RPMI8226 (cell line): ENCODE measurements at places on chromosomes 4 and X.

- no peak for DNase-seq
Measured at GRCh38 chr4:75251547-75251946, 262.7 kb downstream of the RCHY1 start.

DNA sequence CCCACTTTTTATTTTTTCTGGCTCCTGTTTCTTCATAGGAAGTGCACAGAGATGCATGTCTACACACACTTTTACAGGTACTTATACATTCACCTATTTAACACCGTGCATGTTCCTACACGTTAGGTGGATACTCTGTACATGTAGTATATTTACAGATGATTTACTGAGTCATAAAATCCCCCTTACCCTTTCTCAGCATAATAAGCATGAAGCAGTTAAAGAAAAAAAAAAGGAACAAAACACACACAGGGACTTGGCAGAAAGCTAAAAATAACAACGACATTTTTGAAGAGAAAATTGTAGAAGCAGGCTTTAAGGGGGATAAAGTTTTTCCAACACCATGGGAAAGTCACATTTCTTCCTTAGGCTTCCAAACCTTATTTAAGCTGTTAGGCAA lies 96.4 kb upstream of the IQCM start:
- DNase-seq: no peak

DNA sequence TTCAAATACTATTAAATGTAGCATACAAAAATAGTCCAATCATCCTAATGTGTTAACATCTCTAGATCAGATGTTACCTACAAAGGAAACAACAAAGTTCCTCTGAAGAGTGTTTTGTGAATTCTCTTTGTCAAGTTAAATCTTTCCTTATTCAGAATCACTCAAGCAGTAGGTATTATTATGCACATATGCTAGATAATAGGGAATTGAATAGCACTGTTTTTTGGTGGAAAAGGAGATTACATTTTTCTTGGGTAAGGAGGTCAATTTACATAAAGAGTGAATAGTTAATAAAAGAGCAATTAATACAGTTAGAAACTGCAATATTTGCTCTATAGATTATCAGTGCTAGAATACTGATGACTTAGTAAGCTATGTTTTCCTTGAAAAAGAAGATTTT lies 130.7 kb downstream of the BTC start:
- no peak for DNase-seq

GRCh38 chr4:173121076-173121561 lies 47.5 kb upstream of the GALNT7 start:
- DNase-seq: peak; percentile 47

DNA sequence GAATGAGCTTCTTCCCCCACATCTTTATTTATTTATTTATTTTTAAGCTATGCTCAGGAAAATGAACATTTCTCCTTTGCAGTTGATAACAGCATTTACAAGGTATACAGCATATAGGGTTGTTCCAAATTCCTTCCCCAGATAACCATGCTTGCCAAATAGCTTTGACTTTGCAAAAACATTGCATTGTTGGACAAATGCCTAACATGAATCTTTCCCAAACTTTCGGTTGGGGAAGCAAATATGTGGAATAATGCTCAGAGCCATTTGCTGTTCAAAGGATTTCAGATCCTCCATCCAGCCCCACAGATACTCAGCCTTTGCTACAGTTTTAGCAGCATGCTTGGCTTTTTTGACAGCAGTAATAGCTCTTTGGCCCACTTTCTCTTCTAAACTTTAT lies 127.2 kb upstream of the AGA start:
- no peak for DNase-seq

- DNase-seq: no peak
Measured at GRCh38 chr4:147808447-147808846, 76.6 kb downstream of the ARHGAP10 start.
